PC-9 (cell line): ENCODE measurements at places on chromosomes 13 and 19. TPM values are rescaled to one million over a fixed set of nuclear protein-coding genes. Genes with fewer than 3 reads are reported as not detected.

DNA sequence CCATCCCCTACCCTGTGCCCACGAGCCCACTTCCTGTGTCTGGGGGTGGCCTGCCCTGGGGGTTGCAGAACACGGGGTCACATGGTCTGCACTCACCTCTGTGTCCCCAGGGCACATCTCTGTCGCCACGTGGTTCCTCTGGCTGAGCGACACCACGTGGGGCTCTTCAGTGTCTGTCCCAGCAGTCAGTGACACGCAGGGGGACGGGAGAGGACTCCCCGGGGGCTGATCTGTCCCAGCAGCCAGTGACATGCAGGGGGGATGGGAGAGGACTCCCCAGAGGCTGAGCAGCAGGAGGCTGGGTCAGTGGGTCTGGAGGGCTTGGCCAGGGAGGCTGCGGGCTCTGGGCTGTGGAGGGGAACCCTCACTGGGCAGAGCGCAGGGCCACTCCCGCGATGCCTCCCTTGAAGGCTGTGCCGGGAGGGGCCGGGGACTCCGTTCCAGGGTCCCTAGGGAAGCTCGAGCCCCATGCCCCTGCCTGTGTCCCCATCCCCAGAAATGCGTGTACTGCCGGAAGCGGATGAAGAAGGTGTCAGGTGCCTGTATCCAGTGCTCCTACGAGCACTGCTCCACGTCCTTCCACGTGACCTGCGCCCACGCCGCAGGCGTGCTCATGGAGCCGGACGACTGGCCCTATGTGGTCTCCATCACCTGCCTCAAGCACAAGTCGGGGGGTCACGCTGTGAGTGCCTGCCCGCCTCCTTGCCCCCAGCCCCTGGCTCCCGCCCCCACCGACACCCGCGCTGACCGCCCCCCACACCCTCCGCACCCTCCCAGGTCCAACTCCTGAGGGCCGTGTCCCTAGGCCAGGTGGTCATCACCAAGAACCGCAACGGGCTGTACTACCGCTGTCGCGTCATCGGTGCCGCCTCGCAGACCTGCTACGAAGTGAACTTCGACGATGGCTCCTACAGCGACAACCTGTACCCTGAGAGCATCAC, 174.8 kb downstream of the KDM4B start:
- DNase-seq: no peak

Gene NCR1
- not detected in 2 replicates for total RNA-seq

GRCh38 chr13:94286581-94286980, 192.9 kb downstream of the DCT start:
- no peak for DNase-seq

DNA sequence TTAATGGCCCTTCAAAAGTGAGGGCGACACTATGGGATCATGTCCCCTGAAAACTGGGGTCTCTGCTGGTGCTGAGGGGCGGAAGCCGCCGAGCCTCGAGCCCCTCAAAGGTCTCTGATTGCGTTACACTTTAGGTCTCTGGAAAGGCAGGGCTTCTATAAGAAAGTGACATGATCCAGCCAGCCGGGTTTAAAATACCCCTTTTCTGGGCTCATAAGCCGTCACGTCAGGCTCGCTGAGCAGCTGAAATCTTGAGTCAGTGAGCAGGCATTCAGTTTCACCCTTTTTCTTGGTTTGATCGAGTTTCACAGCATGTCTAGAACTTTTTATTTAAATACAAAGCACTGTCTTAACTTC, 600 bp upstream of the HMGB1 start:
- no peak for DNase-seq

DNA sequence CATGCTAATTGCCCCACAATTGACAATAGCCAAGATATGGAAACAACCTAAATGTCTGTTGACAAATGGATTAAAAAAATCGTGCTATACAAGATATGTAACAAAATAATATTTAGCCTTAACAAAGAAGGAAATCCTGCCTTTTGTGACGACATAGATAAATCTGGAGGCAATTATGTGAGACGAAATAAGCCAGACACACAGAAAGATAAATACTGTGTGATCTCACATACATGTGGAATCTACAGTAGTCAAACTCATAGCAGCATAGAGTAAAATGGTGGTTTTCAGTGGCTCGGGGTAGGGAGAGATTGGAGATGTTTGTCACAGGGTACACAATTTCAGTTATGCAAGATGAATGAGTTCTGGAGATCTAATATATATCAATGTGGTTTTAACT, 895.8 kb downstream of the SLITRK6 start:
- no peak for DNase-seq

Gene ZFP36
- 31.0 and 36.3 TPM in 2 replicates for total RNA-seq

DNA sequence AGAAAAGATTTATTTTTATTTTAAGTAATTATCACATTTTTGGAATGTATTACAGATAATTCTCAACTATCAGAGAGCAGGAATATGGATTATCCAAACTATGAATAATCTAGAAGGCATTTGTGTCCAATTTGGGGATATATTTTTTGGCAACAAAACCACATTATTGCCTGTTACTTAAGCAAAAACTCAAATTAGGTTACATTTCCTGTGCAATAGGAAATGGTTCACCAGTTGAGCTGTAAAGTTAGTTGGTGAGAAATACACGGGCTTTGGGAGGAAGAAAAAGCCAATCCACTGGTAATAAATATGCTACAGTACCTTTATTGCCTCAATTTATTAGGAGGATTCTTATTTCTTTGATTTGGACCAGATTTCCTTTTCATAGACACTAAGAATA, 1075.2 kb downstream of the PCDH9 start:
- DNase-seq: no peak

Gene RPS19
- total RNA-seq: 2,593 and 3,356 TPM in 2 replicates

Gene DOCK9
- 53.4 and 69.5 TPM in 2 replicates for total RNA-seq

DNA sequence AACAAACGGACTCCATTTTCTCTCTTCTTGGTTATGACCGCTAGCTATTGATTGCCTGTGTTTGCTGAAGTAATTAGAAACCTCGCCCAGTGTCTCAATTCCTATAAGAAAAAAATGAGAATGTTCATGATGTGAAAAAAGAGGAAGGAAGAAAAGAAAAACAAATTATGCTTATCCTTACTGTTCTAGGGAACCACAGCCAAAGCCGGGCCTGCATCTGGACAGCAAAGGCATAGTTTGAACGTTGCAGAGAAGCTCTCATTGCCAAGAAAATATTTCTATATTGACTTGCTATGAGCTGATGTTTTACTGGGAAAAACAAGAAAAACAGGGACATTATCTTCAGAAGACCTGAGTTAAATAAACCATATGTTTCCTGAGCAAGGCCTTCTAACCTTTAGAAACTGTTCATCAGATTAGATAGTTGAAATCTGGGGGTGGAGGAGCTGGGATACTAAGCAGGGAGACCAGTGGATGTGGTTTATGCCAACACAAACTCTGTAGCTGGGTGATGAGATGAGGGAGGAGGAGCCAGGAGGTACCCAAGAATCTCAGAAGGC, 55.0 kb downstream of the EFNB2 start:
- no peak for DNase-seq

Gene KLK5
- 405 and 412 TPM in 2 replicates for total RNA-seq

DNA sequence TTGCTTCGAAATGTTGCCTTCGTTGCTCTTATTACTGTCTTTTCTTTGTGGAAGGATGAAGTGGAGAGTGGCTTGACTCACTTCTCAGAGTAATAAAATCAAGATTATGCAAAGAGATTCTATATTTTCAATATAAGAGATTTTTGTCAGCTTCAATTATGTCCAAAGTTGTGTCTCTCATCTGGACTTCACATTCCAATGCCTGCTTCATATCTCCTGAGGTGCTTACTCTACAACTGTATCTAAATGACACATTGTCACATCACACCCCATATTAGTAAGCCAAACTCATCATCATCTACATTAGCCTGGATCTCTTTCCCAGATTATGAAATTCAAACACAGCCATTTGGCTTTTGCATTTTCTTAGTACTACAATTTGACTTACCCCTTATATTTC, 409.4 kb downstream of the DACH1 start:
- DNase-seq: no peak

DNA sequence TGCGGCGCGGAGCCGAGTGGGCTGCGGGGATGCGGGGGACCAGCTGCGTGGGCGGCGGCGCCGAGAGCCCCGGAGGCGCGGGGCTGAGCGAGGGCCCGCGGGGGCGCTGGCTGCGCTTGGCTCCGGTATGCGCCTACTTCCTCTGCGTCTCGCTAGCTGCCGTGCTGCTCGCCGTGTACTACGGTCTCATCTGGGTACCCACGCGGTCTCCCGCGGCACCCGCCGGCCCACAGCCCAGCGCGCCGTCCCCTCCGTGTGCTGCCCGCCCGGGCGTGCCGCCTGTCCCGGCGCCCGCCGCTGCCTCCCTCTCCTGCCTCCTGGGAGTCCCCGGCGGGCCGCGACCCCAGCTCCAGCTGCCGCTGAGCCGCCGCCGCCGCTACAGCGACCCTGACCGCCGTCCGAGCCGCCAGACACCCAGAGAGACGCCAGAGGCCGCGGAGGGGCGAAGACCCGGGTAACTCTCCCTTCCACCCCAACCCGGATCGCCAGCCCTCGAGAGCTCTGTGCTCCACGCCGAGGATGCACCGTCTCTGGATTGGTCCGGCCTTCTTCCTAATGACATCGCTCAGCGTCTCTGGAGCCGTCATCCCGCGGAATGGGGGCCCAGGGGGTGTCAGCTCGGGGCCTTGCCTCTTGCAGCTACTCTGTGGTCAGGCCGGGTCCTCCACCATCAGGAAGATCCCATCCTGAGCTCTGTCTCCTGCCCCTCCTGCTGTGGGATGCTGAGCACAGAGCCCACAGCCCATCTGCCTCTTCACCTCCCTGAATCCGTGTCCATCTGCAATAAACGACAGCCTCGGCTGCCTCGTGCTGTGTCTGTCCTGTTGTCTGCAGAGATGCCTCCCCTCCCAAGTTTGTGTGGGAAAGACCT, 441 bp downstream of the INAFM1 start:
- no peak for DNase-seq

- DNase-seq: no peak
These were observed 20.3 kb upstream of the RAP2A start for GRCh38 chr13:97413694-97414093.

Gene ZNF564
- 8.3 and 14.8 TPM in 2 replicates for total RNA-seq

DNA sequence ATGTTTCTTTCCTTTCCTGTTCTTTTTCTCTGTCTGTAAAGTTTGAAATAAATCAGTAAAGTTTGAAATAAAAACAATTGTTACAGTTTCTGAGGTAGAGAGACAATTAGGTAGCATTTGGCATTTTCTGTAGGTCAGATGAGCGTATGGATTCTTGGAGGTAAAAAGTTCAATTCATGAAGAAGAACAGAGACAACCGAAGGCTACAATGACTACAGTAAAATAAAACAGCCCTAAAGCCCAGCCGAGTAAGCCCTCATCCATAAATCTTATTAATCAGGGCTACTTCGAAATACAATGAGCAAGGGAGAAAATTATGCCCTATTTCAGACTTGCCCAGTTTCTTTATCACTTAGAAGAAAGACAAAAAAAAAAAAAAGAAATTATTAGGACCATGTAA, 941.9 kb upstream of the SLC10A2 start:
- DNase-seq: no peak

Gene SAMD1
- 50.3 and 54.7 TPM in 2 replicates for total RNA-seq

Gene ONECUT3
- total RNA-seq: 0.05 TPM in 1 of 2 replicates, not detected in the other

Gene MIA
- total RNA-seq: 2.5 and 2.7 TPM in 2 replicates

DNA sequence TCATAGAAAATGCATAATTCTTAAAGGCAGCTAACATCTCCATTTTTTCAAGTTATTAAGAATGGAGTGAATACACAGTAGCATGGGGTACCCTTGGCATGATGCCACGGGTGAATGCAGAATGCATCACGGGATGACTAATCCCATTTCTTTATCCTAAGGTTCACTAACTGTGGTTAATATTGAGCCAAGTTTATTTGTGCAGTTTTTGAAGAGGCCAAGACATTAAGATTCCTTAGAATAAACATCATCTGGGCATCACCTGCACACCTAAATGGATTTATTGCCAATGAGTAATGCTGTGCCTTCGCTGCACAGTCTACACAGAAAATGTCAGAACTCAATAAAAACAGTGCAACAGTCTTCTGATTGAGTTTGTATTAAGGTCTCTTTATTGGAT, 333.1 kb downstream of the GPC6 start:
- DNase-seq: no peak

DNA sequence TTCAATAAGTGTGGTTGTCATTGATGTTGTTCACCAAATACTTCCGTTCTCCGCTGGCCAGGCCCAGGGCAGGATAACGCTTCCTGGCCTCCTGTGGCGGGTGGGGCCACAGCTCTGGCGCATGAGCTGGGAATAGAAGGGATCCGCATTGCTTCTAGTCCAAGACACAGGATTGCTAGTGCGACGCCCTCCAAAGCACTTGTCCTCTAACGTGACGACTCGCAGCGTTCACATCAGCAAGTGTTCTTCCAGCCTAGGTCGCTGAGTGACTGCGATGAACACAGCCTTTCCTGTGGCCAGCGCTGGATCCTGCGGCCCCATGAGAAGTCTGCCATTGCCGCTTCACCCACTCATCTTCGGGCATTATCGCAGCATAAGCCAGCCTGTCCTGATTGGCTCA, 39.4 kb downstream of the VSTM2B start:
- no peak for DNase-seq

DNA sequence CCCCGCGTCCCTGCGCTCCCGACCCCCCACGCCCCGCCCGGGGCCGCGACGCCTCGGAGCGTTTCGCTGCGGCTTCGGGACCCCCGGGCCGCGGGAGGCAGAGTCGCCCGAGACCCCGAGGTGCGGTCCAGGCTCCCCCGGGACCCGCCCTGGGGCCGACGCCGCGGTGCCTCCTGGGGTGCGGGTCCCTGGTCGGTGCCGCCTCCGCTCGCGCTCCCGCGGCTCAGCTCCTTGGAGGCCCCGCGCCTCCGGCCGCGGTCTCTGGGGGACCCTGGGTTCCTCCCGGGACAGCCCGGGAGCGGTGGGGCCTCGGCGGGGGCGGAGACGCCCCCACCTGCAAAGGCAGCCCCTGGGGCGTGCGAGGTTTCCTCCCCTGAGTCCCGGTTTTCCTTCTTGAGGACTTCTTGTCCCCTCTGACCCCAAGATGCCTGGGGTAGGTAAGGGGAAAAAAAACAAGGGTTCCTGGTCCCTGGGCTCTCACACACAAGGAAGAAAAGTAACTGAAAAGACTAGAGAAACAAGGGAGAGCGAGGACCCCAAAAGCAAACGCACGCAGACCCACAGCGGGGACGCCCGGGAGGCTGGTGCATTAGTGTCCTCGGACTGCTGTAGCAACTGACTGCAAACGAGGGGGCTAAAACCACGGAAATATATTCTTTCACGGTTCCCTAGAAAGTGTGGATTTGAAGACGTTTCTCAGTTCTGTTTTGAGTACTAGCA, 740 bp downstream of the ZNF555 start:
- DNase-seq: no peak

Gene ZNF486
- 4.8 and 6.6 TPM in 2 replicates for total RNA-seq

- DNase-seq: no peak
These were observed 32.4 kb downstream of the GJA3 start for GRCh38 chr13:20128459-20128931.

GRCh38 chr13:86684402-86684801, 885.2 kb upstream of the SLITRK6 start:
- no peak for DNase-seq

Gene CLIP3
- total RNA-seq: 4.2 and 5.0 TPM in 2 replicates

Gene TNFRSF19
- total RNA-seq: 0.13 and 0.24 TPM in 2 replicates

- no peak for DNase-seq
These were observed 774.1 kb downstream of the LIG4 start for GRCh38 chr13:107441279-107441678.

Gene ICAM5
- total RNA-seq: 19.2 and 24.0 TPM in 2 replicates
